Vagina (tissue), 2 donors: ENCODE measurements at places on chromosomes 2 and 18. TPM values are rescaled to one million over a fixed set of nuclear protein-coding genes. Genes with fewer than 3 reads are reported as not detected.

Gene NT5DC4
- not detected for total RNA-seq

GRCh38 chr2:120108049-120108448, 95.2 kb downstream of the EPB41L5 start:
- H3K27me3 ChIP-seq, result no peaks in the 10 kb centered on the region
- H3K4me3 ChIP-seq, result no peak overlapping the region
- DNase-seq, result no peak

GRCh38 chr18:22033085-22033484, 136.3 kb upstream of the GATA6 start:
- no peak overlapping the region for H3K4me3 ChIP-seq
- H3K36me3 ChIP-seq, result no peaks in the 10 kb centered on the region
- H3K4me1 ChIP-seq, result no peaks in the 10 kb centered on the region
- H3K27ac ChIP-seq, result no peak overlapping the region
- H3K27me3 ChIP-seq, result no peaks in the 10 kb centered on the region

- H3K4me3 ChIP-seq, result no peak overlapping the region
- no peak for DNase-seq
- H3K4me1 ChIP-seq, result peaks cover 39% of the 10 kb centered on the region
These were observed 169.3 kb downstream of the HDAC4 start for GRCh38 chr2:239231231-239232194.

DNA sequence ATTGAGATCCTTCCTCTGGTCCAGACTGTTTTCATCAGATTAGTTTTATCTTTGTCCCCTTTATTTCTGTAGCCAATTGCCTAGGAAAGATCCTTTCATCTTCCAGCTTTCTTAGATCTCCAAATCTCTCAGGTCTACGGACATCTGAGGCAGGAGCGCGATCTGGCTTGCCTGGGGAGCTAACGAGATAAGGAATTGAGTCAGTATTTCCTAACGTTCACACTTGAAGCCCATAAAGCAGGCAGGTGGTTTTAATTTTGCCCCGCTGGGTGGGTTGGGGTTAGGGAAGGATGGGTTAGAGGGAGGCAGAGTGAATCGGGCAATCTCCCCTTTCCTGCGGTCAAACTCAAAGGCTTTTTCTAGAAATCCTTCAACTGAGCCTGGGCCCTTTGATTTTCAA, 727 bp upstream of the TTLL4 start:
- H3K27me3 ChIP-seq, result no peaks in the 10 kb centered on the region
- peaks cover 20% of the 10 kb centered on the region for H3K4me1 ChIP-seq
- no peak overlapping the region for H3K4me3 ChIP-seq
- DNase-seq, result no peak
- H3K27ac ChIP-seq, result no peak overlapping the region
- no peaks in the 10 kb centered on the region for H3K36me3 ChIP-seq

- peaks cover 12% of the 10 kb centered on the region for H3K4me1 ChIP-seq
- peak within 1 kb of the TSS; percentile 100 for H3K27ac ChIP-seq
- H3K27me3 ChIP-seq, result no peaks in the 10 kb centered on the region
- no peak for DNase-seq
These were observed at the start of gene ZC3H6 for GRCh38 chr2:112275311-112275886. TSS of gene ZC3H6 (plus strand) at chr2:112275597. CDS start at chr2:112275995, 398 bp downstream.
